Effector memory CD8-positive, alpha-beta T cell (primary cell): ENCODE measurements at places on chromosomes 2 and 18.
A peak's percentile ranks its signal among the peaks of the same experiment; 100 is the strongest.

DNA sequence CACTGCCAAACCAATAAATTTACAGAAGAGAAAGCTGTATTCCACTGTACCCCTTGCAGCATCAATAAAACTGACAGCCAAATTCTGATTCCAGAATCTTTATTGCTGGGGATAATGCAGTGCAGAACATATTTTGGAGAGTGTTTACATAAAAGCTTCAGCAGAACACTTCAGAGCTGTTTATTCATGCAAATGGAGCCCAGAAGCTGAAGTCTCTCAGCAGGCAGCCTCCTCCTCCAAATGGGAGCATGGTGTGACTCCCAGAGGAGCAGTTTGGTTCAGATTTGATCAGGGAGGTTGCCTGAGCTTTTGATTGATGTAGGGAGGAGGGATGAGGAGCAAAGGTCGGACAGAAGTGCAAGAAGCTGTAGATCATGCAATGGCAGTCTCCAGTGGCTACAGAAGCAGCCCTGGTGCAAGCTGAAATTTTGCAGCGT is 22.4 kb downstream of the LHCGR start:
- no peak for DNase-seq

DNA sequence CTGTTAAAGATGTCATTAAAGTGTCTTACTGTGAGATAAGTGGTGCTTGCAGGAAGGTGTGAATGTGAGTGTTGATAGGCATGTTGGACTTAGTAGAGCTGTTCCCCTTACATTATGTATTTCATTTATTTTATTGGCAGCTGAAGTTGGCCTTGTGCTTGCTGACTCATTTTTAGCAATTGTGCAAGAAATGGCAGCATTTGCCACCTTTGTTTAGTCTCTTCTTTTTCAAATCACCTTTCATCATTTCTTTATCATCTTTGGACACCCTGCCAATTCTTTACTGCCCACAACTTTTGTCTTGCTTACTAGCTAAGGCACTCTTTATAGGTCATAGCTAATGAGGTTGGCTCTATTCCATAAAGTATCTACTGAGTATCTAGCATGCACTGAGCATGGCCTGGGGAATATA is 130.3 kb upstream of the LYPD6 start:
- DNase-seq, result no peak

DNA sequence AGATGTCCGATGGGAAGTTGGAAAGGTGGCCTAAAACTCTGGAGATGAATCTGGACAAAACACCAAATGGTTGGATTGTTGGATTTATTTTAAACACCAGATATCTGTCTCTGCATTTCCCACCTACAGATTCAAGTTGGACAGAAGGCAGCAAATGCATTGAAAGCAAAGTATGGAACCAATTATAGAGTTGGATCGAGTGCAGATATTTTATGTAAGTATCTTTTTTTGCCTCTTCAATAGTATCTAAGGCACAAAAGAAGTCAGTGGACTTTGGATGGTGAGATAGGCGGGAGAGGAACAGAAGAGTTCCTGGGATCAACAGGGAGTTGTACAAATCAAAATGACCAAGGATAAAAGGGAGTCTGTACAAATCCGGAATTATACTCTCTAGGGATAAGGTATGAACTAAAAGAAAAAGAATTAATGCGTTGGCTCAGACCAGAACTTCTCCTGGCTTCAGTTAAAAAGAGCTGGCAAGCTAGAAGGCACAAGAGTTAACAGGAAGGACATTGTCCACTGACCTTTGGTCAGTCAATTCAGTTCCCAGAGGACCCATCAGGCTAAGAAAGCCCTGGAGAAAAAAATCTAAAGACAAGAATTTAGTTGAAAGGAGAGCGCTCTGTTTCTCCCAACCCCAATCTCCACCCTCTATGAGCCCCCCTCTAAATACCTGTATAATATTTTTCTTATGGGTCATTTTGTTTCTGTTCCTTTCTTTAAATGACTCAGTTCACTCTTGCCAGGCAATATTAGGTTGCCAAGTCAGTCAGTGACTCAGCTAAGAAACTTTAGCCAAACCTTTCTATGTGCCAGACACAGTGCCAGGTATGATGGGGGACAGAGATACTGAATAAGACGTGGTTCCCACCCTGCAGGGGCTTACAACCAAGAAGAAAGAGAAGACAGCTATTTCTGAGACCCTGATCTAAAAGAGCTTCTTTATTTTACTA is 29.1 kb downstream of the CPO start:
- no peak for DNase-seq

DNA sequence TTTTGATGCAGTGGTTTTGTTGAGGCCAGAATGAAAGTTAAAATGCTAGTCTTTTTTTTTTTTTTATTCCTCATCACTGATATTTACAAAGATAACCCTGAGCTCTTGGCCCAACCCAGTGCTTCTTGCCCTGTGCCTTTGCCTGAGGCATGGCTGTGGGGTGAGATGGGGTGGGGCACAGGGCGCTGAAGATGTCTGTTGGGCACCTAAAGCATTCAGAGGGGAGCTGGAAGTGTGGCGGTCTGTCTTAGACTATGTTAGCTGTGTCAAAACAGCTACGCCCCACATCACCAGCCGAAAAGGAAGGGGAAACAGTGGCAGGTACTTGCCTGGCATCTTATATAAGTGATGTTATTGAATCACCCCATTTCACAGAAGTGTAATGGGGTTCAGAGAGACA is 20.7 kb downstream of the TOGARAM2 start:
- peak; percentile 21 for DNase-seq

GRCh38 chr2:133123904-133124303 is 444.4 kb downstream of the NCKAP5 start:
- no peak for DNase-seq

GRCh38 chr18:66209656-66210055 is 394.2 kb downstream of the CDH19 start:
- DNase-seq, result no peak

DNA sequence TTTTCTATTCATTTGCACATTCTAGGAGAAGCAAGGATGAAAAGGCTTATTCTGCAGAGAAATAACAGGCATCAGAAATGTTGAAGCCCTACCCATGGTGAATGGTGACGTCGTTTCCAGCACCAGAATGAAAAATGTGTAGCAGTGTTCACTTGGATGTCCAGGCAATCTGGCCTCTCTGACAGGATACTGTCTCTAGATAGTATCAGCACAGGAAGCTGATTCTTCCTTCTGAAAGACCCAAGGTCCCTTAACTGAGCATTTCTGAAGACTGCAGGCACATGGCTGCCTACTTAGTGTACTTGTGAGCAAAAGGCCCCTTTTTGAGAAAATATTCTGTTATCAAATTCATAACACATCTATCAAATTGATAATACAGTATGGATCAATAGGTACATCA is 234.1 kb downstream of the XIRP2 start:
- no peak for DNase-seq

DNA sequence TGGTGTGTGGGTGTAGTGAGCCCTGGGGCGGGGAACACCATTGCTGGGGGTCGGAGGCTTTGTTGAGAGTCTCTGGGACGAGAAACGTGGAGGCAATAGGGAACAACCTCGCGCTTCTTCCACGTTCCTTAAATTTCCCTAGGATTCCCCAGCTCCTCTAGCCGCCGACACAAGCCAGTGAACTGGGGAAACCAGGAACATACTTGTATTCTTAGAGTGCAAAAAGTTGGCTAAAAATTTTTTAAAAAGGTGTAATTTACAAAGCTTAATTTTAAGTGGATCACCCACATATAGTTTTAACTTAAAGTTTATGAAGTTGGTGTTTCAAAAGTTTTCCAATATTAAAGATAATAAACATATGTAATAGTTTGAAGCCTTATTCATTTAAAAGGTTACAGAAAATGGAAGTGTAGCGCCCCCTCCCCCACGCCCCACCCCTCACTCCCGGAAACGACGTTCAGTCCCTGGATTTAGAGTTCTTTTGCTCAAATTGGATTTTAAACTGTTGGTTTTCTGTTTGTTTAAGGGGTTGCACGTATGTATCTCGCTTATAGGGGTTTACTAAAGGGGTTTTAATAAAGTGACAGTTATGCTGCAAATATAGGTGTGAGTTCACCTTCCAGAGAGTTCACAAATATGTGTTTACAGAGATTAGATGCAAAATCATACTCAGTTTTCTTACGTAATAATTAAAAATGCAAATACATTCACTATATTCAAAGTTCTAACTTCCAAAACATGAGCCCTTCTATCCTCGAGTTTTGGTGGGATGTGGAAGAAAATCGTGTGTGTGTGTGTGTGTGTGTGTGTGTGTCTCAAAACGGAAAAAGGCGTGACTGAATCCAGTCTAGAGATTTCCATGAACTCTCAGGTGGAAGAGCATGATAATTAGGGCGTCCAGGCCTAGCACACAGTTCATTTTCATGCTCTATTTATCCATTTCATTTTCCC is 872 bp downstream of the DSG2 start:
- DNase-seq, result no peak

- no peak for DNase-seq
Observed at GRCh38 chr2:226431288-226431948, 368.2 kb downstream of the IRS1 start.

- no peak for DNase-seq
Observed at GRCh38 chr2:119108186-119108585, 50.4 kb downstream of the C1QL2 start.

- DNase-seq, result no peak
Observed at GRCh38 chr2:69683170-69683971, 39.8 kb upstream of the AAK1 start.

DNA sequence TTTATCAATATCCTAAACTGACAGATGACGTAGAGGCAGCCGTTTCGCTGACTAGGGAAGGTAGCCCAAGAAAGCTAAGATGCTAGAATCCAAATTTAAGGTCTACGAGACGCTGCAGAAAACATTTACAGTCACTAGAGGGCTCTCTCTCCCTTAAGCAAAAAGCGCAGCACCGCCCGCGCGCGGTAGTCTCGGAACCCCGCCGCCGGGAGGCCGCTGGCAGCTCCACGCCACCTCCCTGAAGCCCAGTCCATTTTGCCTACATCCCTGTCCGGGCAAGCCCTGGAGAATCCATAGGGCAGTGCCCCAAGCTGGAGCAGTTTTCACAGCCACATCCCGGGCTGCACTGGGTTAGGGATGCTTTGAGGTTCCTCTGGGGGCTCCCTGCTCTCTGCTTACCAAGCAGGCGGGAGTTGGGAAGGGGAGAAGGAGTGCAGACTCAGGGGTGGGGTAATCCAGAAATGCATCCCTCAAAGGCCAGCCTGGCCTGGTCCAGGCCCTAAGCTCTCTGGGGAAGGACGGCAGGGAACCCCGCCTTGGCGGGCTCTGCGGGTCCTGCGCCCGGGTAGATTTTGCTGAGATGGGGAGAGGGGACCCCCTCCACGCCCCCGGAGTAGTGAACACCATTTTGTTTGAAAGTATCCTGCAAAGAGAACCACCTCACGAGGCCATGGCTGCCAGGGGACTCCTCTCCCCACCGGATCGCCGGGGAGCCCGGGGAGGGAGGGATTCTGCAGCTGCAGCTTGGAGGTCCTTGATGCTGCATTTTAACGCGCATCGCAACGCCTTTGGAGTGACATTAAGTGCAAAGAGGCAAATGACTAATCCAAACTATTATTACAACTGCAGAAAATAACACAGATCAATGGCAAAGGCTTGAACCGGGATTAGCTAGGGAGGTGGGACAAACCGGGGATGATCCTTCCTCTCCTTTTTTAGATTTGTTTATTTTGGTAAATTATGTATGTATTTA is 1.3 kb upstream of the DPYSL5 start:
- DNase-seq, result peak; percentile 54

GRCh38 chr2:223943561-223944008 is 1.6 kb downstream of the WDFY1 start:
- no peak for DNase-seq

GRCh38 chr2:5766056-5766455 is 73.9 kb downstream of the SOX11 start:
- DNase-seq, result no peak

DNA sequence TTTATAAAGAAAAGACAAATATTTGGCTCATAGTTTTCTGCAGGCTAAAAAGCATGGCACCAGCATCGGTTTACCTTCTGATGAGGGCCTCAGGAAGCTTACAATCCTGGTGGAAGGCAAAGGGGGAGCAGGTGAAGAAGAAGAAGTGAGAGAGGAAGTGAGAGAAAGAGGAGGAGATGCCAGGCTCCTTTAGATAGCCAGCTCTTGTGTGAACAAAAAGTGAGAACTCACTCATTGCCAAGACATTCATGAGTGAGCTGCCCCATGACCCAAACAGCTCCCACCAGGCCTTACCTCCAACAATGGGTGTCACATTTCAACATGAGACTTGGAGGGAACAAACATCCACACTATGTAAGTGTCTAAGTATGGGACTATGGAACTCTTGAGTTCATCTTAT is 14.3 kb downstream of the CCDC150 start:
- DNase-seq, result no peak

DNA sequence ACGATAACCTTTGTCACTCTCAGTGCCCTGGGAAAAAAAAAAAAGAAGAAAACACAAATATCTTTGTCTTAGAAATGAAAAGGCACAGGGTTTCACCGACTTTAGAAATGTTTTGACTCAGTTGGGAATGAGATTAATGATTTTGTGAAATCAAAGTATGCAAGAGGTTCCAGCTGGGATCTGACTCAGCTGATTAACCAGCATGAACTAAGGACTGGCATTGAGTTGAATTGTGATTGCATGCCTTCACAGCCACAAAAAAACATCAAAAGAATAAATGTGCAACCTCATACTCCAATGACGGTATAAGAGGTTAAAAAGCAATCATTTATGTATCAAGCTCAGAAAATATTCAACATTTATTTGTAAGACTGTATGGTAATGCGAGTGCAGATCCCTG is 566.6 kb upstream of the DSEL start:
- DNase-seq, result no peak

- DNase-seq, result no peak
Observed at GRCh38 chr2:220198896-220199295, 571.5 kb downstream of the SLC4A3 start.

DNA sequence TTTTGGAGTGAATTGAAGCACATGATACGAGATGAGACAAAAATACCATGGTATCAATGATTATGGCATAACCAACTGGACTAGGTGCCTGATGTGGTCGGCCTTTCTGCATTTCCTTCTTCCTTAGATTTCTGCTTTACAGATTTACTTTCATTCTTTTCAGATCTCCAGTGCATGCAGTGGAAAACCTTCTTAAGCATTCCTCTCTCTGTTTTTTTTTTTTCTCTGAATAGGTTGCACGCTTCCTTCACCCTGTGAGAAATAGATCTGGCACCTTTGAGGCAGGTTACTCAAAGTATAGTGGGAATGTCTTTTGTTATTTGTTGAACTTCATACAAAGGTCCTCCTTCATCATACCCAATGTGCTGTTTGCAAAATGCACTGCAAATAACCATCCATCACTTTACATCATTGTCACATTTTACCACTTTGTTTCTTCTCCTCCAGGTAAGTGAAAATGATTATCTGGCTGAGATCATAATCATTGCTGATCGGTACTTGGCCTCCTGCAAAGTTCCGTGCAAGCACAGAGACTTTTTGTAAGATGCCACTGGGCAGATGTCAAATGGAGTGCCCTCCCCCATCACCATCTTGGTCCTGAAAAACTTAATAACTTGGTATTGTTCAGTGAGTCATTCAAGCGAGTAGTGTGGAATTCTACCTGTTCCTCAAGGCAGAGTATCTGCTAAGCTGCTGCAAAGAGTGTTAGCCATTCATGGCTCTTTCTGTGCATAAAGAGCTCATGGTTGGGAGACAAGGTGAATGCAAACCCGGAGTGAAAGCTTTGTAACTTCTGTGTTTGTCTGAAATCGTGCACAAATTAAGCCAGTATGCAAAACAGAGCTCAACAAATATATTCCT is 30.0 kb upstream of the KLHL14 start:
- DNase-seq, result no peak
